CD8-positive, alpha-beta memory T cell (primary cell): ENCODE measurements at places on chromosomes 7 and 10. TPM values are rescaled to one million over a fixed set of nuclear protein-coding genes. Genes with fewer than 3 reads are reported as not detected.

- no peaks in the 10 kb centered on the region for H3K27me3 ChIP-seq
- H3K36me3 ChIP-seq = no peaks in the 10 kb centered on the region
- peaks cover 54% of the 10 kb centered on the region for H3K4me1 ChIP-seq
- no peak overlapping the region for H3K4me3 ChIP-seq
- no peak overlapping the region for H3K27ac ChIP-seq
Observed at GRCh38 chr7:4689151-4689550, 7.1 kb downstream of the FOXK1 start.

GRCh38 chr7:2115760-2116447, 116.8 kb downstream of the MAD1L1 start:
- DNase-seq = no peak
- H3K27ac ChIP-seq = no peak overlapping the region
- H3K36me3 ChIP-seq = no peaks in the 10 kb centered on the region
- no peaks in the 10 kb centered on the region for H3K27me3 ChIP-seq
- no peak overlapping the region for H3K4me3 ChIP-seq

DNA sequence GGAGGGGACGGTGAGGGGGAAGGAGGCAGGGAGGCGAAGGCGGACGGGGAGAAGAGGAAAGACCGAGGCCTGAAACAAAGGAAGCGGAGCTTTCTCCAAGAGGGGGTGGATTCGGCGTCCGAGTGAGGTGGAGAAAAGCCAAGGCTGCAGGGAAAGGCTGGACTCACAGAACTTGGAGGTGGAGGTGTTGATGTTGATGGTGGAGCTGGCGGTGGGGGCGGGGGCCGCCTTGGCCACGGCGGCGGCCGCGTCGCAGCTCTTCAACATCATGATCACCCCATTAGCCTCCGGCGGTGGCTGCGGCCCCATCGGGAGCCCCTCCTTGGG, 578 bp downstream of the CACUL1 start:
- peaks cover 30% of the 10 kb centered on the region for H3K4me1 ChIP-seq
- H3K36me3 ChIP-seq = no peaks in the 10 kb centered on the region
- no peak for DNase-seq
- H3K27ac ChIP-seq = peak overlapping the region; percentile 77
- no peaks in the 10 kb centered on the region for H3K27me3 ChIP-seq

- H3K27me3 ChIP-seq = no peaks in the 10 kb centered on the region
- H3K4me3 ChIP-seq = no peak overlapping the region
- H3K27ac ChIP-seq = no peak overlapping the region
- no peaks in the 10 kb centered on the region for H3K4me1 ChIP-seq
- DNase-seq = no peak
Observed at GRCh38 chr10:58517081-58517480, 4.4 kb downstream of the BICC1 start.

DNA sequence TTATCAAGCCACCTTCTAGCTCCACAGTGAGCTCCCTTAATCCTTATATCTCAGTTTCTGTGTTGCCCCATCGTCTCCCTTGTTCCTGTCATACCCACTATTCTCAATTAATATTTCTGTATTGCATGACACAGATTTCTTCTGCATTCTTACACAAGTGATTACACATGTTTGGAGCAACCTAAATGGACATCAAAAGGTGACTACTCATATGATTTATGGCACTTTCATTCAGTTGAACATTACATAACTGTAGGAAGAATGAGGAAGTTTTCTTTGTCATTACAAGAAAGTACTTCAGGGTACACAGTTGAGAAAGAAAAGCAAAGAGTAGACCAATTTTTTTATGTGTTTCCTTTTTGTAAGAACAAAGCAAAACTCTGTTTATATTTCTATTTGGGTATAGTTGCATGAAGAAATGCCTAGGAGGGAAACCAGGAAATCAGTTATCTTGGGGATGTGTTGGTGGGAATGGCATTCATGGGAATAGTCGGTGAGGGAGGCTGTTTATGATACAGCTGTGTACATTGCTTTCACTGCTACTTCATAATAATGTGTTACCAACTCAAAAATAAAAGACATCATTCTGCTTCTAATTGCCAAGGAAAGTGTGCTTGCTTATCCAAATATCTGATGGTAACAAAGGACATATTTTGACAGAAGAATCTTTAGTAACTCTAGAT, 23.6 kb upstream of the PRSS37 start:
- no peaks in the 10 kb centered on the region for H3K4me1 ChIP-seq
- no peaks in the 10 kb centered on the region for H3K36me3 ChIP-seq
- H3K27ac ChIP-seq = no peak overlapping the region
- H3K4me3 ChIP-seq = no peak overlapping the region
- no peak for DNase-seq

The ATOH7 gene
- not detected for total RNA-seq

The FXYD4 gene
- not detected for total RNA-seq

The NRG3 gene
- not detected for total RNA-seq
